ENCODE measurements at places on chromosomes 3 and 15.

- no peak for DNase-seq
Measured at GRCh38 chr3:58952128-58952917, 97.5 kb downstream of the CFAP20DC start.

DNA sequence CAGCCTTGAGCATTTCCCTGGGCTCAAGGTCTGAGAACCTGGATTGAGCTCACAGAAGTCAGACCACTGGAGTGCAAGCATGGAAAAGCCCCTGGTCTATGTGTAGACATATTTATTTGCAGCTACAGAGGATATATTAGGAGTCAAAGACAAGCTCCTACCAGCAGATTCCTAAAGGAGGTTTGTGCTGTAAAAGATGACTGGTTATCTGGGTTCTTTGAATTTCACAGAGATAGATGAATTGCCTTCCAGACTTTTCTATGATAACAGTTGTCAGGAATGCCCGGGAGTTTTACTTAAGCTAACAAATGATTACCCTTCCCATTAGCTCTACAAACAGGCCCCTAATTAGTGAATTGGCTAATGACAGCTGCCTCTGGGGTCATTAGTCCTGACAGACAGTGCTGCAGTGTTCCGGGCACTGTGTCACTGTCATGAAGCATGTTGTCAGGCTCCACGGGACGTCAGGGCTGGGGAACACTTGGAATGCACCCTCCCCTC, 48.8 kb upstream of the PLXNA1 start:
- DNase-seq: no peak

DNA sequence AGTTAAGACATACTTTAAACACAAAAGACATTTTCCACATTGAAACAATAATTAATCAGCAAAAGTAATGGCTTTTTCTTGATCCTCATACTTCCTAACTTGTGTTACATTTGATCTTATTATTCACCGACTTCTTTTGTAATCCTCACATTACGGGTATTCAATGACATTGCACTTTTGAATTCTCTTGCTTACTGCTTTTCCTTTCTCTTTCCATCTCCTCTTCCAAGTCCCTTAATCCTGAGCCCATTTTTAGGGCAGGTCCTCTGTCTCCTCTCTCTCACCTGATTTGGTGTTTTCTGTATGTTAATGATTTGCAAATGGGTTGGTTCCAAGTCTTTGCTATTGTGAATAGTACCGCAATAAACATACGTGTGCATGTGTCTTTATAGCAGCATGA, 48.5 kb upstream of the RAP2B start:
- no peak for DNase-seq

DNA sequence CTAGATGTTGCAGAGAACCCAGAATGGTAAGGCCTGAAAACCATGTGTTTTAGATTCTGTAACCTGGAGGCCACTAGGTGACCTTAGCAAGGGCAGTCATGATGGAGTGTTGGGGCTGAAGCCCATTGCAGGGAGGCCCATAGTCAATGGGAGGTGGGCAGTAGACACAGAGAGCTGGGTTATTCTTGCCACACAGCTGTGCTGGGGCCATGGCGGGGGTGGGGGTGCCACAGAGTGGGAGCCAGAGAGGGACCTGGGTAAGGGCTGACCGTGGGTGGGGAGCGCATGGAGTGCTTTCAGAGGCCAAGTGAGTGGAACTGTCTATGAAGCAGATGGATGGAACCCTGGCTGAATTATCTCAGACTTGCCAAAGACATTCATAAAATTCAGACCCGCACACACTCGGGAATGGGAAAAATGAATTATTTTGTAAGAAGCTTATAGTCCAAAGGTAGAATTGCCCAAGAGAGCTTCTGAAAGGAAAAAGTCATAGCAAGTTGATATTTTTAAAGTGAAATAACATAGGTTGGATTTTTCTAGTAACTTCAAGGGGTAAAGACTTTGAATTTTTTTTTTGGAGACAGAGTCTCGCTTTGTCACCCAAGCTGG, 53.9 kb downstream of the SMAD3 start:
- no peak for DNase-seq
